ENCODE measurements at places on chromosomes 11 and 22.

DNA sequence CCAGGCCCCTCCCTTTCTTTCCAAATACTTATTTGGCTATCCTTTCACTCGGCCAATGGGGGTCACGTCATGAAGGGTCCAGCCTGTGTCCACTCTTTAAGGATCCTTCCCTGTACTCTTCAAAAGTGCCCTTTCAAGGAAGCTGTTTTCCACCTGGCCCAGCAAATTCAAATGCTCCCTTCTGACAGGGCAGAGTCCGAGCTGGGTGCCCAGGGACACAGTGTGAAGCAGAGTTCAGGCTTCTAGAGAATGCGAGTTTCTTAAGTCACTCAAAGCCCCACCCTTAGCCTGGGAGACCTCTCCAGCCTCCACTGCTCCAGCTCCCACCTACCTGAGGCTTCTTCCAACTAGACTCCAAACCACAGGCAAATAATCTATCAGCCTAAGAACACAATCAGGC is 5.5 kb upstream of the APOA1 start:
- no peak for DNase-seq

GRCh38 chr11:76614471-76615179 is 55.9 kb downstream of the LRRC32 start:
- DNase-seq = no peak

DNA sequence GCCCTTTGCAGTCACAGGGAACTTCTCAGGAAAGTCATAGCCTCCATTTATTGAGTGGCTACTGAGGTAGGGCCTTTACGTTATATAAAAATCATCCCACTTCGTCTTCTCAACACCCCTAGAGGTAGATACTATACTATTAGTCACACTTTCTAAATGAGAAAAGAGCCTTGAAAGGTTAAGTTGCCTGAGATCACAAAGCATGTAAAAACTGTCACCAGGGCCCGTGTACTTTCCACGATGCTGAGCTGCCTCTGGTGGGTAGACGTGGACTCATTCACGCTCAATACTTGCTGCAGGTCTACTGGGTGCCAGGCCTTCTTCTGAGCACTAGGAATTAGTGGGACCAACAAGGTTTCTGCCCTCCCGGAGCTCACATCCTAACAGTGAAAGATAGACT is 16.3 kb downstream of the CHRDL2 start:
- no peak for DNase-seq

DNA sequence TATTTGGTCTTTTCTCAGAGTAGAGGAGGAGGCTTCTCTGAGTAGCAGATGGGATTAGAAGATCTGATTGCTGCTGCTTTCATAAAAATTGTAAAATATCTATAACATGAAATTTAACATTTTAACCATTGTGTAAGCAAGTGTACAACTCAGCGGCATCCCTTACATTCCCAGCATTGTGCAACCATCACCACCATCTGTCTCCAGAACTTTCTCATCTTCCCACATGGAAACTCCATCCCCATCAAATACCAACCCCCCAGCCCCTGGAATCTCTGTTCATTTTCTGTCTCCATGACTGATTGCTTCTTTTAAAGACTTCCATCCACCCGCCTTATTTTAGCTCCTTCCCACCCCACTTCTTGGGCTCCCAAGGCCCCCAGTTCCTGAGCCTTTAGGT is 32.3 kb downstream of the MRGPRD start:
- DNase-seq = no peak

DNA sequence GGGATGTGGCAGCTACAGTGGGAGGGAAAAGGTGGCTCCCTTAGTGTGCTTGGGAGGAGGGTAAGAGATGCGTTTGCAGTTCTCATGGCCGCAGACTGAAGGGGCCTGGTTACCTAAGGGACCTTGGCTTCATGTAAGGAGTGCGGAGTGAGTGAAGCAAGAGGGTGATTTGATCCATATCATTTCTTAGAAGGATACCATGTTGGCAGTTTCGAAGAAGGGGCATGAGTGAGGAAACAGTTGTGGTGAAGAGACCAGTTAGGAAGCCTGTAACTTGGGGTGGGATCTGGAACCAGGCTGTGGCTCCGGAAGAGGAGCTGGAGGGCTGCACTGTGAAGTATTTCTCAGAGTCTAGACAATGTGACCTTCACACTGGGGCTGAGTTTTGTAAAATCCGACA is 45.0 kb downstream of the ST3GAL4 start:
- no peak for DNase-seq

DNA sequence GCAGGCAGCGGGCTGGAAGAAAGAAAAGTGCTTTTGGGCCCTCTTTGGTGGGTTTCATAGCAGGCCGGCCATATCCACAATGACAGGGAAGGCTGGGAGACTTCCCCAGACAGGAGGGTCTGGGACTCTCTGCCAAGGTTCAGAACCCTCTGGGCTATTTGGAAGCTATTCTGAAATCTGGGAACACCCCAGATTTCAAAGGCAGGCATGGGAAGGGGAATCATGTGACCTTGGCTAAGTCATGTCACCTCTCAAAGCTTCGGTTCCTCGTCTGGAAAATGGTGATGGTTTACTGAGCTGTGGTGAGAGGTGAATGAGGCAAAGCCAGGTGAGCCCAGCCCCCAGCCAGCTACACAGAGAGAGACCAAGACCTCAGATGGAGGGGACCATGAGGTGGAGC is 4.6 kb downstream of the CASTOR1 start:
- no peak for DNase-seq

DNA sequence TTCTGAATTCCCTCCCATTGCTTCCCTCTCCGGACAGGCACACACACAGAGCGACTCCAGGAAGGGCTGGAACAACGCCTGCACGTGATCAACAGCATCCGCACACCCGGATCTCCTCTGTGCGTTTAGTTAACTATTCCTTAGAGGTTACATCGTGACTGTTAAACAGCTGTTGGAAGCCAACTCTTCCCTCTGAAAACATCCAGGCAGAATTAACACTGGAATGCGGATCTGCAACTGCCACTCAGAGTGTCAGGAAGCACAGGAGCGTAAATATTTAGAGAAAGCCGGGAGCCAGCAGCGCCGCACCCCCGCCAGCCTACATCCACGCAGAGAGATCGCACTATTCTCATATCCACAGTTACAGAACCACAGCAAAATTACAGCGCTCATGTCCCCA is 46.2 kb downstream of the SHANK2 start:
- no peak for DNase-seq

DNA sequence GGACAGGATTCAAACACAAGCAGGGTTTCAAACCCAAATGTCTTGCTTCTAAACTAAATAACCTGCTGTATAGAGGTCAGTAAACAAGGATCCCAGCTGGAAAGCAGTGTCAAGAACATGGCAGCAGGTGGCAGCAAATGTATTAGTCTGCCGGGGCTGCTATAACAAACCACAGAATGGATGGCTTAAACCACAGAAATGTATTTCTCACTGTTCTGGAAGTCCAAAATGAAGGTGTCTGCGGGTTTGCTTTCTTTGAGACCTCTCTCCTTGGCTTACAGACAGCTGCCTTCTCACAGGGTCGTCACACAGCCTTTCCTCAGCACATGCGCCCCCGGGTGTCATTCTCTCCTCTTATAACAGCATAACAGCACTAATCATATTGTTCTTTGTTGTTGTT is 65.1 kb upstream of the LRRC55 start:
- DNase-seq = no peak

DNA sequence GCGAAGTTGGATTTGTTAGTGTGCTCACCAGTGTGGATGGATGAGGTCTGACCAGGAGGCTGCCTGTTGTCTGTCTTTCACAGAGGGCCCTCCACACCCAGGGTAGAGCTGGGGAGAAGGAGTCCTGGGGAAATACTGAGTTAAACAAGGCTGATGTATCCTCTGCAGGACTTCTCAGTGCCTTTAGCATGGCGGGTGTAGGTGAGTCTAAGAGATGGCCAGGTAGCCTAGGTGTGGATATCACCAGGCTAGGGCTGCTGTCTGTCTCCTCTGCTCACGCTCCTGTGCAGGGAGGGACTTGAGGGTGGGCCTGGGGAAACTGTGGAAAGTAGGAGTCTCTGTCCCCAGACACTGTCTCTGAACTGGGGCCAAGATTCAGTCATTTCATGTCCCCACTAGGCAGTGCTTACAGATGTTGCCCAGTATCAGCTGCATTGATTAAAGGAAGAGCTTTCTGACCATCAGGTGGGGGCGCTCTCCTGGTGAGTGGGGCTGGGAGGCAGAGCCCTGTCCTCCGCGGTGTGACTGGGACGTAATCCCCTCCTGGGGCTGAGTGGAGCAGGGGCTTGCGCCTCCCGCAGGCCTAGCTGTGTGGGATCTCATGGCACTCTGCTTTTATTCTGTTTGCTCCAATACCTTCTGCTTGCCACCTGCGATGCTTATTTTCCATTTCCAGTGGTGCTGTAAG is 35.5 kb upstream of the CCDC188 start:
- DNase-seq = no peak

DNA sequence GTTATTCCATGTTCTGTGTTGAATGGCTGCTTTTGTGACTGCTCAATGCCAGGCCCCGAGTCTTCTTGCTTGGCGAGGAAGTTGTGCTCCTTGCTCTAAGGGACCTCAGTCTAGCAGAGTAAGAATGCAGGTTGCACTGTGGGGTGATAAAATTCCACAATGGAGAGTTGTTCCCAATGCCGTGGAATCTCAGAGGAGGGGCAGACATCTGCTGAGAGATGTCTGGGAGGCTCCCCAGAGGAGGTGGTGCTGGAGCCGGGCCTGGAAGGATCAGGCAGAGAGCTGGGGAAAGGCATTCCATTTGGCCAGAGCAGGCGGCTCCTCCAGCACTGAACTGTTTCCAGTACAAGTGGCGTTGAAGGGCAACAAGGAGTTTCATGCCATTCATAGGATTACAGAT is 55.2 kb downstream of the ST3GAL4 start:
- no peak for DNase-seq

Measured in midbrain (tissue), 1 donor.